ENCODE measurements at places on chromosomes 12 and 14.

DNA sequence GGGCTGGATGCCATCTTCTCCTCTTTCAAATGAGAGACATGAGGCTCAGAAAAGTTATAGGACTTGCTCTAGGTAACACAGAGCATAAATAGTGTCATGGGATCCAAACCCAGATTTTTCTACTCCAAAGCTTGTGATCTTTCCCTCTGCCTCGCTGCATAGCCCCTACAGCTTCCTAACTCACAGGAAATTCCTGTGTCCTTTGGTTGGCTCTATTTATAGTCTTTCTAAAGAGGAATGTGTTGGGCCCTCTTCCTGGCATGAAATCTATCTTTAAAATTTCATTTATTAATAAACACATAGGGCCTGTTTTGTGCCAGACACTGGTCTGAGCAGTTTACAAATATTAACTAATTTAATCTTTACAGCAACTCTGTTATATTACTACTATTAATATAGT, 9.8 kb upstream of the KCNA5 start:
- no peak for DNase-seq

DNA sequence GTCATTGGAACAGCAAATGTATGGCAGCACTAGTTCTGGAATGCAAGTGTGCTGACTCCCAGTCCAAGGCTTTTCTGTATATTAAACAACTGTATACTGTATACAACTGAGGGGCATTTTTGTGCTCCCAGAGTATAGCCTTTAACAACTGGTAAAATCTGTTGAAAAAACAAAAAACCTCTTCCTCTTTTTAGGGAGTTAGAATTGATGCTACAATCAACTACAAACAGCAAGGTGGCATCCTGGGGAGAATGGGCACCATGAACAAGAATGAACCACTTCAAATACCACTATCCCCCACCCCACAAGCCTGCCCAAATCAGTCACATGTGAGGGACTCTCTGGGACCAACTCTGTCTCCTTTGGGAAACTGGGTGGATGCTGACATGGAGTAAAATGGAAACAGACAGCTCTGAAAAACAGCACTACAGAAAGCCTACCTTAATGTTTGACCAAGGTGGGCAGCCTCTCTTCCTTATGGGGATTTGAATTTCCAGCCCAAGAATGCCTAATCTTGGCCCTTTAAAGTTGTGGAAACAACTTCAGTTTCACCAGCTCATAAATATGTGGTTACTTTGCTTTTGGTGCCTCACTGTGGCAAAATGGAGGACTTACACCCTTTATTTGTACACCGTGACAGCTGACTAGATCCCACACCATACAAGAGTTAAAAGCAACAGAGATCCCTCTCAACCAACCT, 7.5 kb downstream of the VTI1B start:
- no peak for DNase-seq

GRCh38 chr14:99675382-99675835, 8.7 kb upstream of the CYP46A1 start:
- no peak for DNase-seq

DNA sequence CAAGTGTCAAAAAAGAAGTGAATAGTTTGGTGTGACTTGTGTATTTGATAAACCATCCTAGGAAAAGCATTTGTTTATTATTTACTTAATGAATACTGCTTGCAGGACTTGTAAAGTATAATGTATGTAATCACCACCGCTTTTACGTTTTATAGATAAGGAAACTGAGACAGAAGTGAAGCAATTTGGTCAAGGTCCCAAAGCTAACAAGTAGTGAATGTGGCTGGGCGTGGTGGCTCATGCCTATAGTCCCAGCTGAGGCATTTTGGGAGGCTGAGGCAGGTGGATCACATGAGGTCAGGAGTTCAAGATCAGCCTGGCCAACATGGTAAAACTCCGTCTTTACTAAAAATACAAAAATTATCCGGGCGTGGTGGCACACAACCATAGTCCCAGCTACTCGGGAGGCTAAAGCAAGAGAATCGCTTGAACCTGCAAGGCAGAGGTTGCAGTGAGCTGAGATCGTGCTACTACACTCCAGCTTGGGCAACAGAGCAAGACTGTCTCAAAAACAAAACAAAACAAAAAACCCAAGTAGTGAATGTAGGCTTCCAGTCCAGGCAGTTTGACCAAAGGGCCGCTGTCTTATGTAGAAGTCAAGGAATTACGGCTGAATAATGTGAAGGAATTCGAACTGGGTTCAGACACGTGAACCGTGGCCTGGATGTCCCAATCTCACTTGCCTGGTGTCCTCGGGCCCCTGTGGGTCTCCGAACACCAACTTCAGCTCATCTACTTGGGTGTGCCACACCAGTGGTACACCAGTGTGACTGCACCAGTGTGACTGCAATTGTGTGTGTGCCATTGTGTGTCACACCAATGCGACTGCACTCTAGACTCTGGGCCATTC, 88.3 kb upstream of the MED13L start:
- no peak for DNase-seq

DNA sequence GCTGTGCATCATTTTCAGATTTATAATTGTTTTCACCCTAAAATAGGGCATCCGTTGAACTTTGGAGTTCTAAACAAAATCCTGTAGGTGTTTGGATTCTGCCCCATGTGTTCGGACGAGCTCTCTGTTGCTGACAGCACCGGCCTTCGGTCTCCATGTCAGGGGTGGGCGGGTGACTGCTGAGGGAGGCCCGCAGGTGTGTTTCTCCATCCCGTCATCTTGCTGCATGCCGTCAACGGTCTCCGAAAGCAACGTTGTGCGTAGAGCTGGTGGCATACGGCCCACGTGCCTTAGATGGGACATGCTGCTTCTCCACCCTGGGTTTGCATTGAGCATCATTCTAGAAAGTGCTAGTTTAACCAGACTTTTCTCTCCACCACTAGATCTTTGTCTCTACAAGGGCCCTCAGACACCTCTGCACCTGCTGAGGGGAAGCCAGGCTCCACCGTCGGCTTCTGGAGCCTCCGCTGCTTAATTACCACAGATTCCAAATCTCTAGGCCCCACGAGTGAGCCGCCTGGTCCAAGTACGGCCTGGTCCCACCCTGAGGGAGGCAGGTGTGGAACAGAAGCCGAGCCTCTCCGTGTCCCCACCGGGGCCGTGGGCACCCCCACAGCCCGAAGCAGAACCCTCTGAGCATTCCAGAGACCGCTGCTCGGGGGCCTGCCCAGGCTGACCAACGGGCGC, 15.7 kb upstream of the AMN start:
- DNase-seq: no peak

DNA sequence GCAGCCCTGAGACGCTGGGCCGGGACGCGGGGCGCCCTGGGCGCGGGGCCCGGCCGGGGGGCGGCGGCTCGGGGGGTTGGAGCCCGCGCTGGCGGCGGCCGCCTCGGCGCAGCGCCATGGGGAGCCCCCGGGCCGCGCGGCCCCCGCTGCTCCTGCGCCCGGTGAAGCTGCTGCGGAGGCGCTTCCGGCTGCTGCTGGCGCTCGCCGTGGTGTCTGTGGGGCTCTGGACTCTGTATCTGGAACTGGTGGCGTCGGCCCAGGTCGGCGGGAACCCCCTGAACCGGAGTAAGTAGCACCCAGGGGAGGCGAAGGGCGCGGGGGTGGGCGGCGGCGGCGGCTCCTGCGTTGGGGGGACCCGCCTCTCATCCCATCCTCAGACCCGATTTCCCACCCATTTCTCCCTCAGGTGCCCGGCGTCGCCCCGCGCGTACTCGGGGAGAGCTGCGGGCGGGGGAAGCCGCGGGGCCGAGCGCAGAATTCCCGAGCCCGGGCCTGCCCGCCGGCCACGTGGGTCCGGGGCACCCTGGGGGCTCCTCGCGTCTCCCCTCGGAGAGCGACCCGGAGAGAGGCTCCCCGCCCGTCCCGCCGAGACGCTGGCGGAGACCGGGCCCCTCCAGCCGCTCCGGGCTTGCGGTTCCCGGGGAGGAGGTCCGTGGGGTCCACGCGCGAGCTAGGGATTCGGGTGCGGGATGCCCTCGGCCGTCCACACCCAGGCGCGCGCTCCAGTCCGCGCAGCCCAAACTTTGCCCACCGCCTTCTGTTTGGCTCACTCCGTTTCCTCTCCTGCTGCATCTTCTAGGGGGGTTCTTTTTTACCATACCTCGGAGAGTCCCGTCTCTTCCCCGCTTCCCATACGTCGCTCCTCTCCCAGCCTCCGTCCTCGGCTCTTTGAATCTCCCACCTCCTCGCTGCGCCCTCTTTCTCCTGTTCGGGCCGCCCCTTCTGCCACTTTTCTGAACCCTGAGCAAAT, 807 bp downstream of the B4GALNT3 start:
- DNase-seq: no peak

DNA sequence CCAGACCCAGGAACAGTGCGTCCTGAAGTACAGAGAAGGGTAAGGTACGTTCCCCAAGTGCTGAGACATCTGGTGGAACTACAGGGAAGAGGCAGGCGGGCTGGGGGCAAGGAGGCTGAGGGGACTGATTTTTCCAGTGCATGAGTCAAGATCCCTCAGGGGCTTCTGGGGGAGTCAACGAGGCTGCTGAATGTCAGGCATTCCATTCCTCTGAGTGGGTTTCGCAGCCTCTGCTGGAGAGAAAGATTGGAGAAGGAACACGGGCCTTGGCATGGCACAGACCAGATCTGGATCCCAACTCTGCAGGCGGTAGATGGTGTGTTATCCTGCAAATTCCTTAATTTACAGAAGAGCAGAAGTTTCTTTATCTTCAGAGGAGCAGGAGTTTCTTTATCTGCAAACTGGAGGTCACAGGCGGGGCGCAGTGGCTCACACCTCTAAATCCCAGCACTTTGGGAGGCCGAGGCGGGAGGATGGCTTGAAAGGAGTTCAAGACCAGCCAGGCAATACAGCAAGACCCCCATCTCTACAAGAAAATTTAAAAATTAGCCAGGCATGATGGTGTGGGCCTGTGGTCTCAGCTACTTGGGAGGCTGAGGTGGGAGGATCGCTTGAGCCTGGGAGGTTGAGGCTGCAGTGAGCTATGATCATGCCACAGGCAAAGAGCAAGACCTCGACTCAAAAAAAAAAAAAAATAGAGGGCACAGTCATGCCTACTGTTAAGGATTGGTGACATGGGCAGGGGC, 132.6 kb upstream of the MAP1LC3B2 start:
- no peak for DNase-seq

DNA sequence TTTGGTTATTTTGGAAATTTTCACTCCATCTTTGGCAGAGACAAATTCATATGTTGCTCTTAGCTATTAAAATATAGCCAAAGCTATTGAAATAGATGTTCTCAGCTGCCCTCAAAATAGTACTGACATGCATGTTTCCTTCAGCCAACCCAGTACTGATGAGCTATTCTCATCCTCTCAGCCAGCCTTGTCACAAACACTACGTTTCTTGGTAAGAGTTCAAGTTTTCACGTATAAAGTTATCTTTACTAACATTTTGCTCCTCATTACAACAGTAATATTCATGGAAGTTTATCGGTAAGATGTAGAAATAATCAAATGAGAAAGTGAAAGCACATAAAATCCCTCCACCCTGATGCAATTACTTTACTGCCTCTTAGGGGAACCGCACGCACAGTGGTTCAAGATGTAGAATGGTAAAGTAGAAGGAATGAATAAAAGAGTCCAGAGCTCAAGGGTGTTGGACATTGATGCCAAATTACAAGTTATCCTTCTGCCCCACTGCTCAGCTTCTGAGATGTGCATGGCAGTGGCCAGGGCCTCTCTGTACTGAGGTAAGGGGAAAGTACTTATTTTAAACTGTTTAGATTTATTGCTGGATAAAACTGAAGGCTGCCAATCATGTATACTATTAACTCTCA, 20.7 kb downstream of the GCH1 start:
- no peak for DNase-seq

DNA sequence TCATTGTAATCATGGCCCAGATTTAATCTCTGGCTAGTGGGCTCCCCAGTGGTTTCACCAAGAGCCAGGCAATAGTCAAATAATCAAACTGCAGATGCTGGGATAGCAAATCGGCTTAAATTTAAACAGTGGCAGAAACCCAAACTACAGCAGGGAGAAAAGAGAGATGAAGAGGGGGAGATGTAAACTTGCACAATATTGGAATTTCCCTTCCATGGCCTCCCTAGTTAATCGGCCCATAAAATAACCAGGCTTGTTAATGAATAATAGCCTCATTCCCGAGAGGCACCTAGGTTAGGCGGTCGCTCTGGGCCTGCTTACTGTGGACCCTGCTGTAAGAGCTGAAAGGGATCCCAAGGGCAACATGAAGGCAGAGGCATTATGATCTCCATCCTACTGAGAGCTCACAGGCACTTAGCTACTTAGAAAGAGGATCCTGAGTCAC, 116.2 kb downstream of the NUAK1 start:
- no peak for DNase-seq

GRCh38 chr12:107066691-107067090, 26.7 kb downstream of the CRY1 start:
- no peak for DNase-seq

DNA sequence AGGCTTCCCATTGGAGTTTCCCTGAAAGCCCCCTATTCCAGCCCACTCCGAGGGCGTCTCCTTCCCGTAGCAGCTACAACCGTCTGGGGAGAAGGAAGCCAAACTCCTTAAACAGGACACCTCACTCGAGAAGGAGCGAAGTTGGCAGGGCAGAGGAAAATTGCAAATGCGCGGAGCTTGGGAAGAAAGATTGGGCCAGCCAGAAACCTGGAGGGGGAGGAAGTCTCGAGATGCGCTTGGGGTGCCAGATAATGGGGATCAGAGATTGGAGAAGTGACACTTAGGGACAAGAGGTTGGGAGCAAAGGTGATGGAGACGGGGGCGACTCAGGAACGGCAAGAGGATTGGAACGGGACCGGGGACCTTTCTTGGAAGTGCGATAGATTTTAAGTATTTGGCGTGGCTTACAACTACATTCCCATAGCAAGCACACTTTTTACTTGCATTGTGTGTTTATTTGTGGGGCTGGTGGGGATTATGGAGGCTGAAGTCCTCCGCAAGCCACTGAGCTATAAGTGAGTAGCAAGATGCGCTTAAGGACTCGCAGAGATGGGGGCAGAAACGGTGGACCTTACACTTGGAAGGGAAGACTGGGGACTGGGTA, 926 bp downstream of the HRK start:
- no peak for DNase-seq

- DNase-seq: no peak
These were observed 38.6 kb upstream of the GNG2 start for GRCh38 chr14:51821822-51822221.

DNA sequence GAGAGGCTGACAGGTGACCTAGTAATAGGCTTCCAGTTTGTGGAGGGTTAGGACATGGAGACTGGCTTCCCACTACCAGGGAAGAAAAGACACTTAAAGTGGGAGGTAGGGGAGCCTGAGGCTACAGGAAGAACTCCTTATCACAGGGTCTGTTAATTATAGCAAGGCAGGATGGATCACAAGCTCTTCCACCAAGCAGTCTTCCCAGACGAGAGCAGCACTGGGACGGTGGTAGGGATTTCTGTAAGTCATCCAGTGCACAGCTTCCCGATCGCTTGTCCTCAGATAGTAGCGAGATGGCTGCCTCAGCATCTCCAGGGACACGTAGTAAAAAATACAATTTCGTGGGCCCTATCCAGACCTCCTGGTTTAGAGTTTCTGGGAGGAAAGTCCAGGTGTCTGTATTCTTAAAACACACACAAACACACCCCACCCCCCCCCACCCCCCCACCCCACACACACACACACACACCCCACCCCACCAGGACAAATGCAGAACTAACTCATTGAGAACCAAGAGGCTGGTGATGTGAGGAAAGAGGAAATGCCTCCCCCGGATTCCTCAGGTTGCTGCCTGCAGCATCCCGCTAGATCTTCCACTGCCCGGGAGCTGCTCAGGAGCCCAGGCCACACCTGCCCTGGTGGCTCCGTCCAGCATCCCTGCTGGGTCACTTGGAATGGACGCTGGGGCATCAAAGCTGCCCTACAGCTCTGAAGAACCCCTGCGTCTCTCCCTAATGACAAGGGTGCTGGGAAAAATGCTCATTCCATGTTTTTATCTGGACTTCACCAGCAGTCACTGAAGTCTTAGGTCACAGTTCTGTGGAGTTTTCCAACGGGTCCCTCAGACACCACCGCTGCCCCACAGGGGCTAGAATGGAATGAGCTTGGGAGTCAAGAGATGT, 307.2 kb downstream of the CACNA1C start:
- DNase-seq: no peak
